ENCODE measurements at places on chromosomes 4 and X. TPM values are rescaled to one million over a fixed set of nuclear protein-coding genes. Genes with fewer than 3 reads are reported as not detected.

- H3K4me3 ChIP-seq: no peak overlapping the region
- H3K36me3 ChIP-seq: no peaks in the 10 kb centered on the region
- no peak overlapping the region for H3K27ac ChIP-seq
- no peak for DNase-seq
- H3K4me1 ChIP-seq: no peaks in the 10 kb centered on the region
- H3K27me3 ChIP-seq: no peaks in the 10 kb centered on the region
Observed at GRCh38 chr4:183875251-183875825, 29.8 kb upstream of the STOX2 start.

DNA sequence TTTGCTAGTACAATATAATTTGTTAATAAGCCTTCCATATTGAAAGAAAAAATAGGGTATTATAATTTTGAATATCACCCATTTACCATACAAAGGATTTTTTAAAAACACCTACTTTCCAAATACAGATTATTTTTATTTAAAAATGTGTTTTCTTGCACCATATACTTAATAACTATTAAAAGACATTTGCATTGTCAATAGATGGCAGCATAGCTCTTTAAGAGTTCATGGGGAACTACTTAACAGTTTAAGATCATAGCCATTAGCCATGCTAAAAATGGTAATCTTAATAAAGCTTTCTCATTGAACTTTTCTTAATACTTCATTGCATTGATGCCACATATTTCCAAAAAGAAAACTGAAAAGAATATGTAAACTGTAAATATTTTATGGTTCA lies 1995.9 kb downstream of the C4orf33 start:
- H3K4me1 ChIP-seq: no peaks in the 10 kb centered on the region
- no peak for DNase-seq
- no peak overlapping the region for H3K27ac ChIP-seq
- H3K36me3 ChIP-seq: no peaks in the 10 kb centered on the region

- no peak overlapping the region for H3K27ac ChIP-seq
- H3K4me3 ChIP-seq: no peak overlapping the region
- no peak for DNase-seq
- no peaks in the 10 kb centered on the region for H3K27me3 ChIP-seq
- H3K36me3 ChIP-seq: no peaks in the 10 kb centered on the region
- peaks cover 26% of the 10 kb centered on the region for H3K4me1 ChIP-seq
Observed at GRCh38 chr4:81965911-81966310, 407.9 kb downstream of the HNRNPD start.

Gene TNMD
- total RNA-seq: not detected

GRCh38 chr4:88028946-88029345 lies 21.5 kb downstream of the PKD2 start:
- peaks cover 26% of the 10 kb centered on the region for H3K36me3 ChIP-seq
- no peak for DNase-seq
- no peak overlapping the region for H3K4me3 ChIP-seq
- H3K27ac ChIP-seq: peak overlapping the region; percentile 25

GRCh38 chr4:2075171-2075986 lies 16.3 kb downstream of the NAT8L start:
- H3K27me3 ChIP-seq: peaks cover 2% of the 10 kb centered on the region
- no peak for DNase-seq
- no peak overlapping the region for H3K27ac ChIP-seq
- no peaks in the 10 kb centered on the region for H3K4me1 ChIP-seq
- peaks cover 3% of the 10 kb centered on the region for H3K36me3 ChIP-seq
- no peak overlapping the region for H3K4me3 ChIP-seq

DNA sequence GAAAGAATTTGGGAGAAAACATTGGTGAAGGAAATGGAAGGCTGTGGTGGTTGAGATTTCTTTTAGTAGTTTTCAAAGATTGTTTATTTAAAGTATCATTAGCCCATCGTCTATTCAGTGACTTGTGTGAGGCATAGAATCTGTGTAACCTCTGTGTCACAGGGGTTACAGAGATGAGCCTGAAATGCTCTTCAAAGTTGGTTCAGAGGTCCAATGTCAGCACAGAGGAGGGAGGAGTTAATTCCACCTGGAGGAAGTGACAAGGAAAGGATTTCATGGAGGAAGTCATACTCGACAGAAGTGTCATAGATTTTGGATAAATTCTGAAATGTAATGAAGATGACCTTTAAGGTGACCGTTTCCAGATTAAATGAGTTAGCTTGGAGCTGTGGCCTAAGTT lies 8.2 kb downstream of the MAOA start:
- no peaks in the 10 kb centered on the region for H3K36me3 ChIP-seq
- H3K4me3 ChIP-seq: no peak overlapping the region

- H3K36me3 ChIP-seq: no peaks in the 10 kb centered on the region
- H3K4me1 ChIP-seq: peaks cover 4% of the 10 kb centered on the region
- no peak overlapping the region for H3K27ac ChIP-seq
- no peaks in the 10 kb centered on the region for H3K27me3 ChIP-seq
- no peak overlapping the region for H3K4me3 ChIP-seq
Observed at GRCh38 chr4:19187691-19188090, 1064.0 kb upstream of the SLIT2 start.

DNA sequence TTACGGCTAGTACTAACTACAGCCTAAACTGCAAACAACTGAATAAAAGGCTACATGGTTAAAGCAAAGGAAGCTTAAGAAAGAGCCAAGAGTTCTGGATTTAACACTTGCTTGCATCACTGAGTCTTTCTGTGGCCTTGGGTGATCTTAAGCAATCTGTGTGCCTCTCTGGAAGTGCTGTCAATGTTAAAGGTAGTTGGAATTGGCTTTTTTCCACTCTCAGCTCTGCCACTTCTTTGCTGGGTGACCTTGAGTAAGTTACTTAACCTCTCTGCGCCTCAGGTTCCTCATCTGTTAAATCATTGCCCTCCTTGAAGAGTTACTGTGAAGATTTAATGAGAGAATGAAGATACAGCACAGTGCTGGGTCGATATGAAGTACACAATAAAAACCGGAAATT lies 15.7 kb downstream of the SLC2A9 start:
- no peak overlapping the region for H3K4me3 ChIP-seq
- no peak overlapping the region for H3K27ac ChIP-seq
- H3K36me3 ChIP-seq: no peaks in the 10 kb centered on the region
- DNase-seq: no peak
- no peaks in the 10 kb centered on the region for H3K27me3 ChIP-seq

DNA sequence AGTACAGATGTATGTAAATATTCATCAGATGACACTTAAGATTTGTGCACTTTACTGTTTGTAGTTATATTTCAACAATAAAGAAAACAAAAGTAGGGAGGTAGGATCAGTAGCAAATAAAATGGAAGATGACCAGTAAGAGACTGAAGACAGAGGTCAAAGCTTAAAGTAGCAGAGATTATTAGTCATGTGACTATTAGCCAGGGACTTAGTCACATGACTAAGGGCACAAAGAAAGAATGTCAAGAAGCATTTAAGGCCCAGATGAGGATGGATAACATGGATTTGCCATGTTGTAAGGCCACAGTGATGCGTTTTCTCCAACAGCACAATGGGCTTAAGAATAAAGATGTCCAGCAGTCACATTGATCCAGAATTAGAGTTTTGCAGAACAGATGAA lies 479.6 kb downstream of the BCOR start:
- no peaks in the 10 kb centered on the region for H3K36me3 ChIP-seq
- no peak overlapping the region for H3K27ac ChIP-seq
- no peak overlapping the region for H3K4me3 ChIP-seq
- no peak for DNase-seq

DNA sequence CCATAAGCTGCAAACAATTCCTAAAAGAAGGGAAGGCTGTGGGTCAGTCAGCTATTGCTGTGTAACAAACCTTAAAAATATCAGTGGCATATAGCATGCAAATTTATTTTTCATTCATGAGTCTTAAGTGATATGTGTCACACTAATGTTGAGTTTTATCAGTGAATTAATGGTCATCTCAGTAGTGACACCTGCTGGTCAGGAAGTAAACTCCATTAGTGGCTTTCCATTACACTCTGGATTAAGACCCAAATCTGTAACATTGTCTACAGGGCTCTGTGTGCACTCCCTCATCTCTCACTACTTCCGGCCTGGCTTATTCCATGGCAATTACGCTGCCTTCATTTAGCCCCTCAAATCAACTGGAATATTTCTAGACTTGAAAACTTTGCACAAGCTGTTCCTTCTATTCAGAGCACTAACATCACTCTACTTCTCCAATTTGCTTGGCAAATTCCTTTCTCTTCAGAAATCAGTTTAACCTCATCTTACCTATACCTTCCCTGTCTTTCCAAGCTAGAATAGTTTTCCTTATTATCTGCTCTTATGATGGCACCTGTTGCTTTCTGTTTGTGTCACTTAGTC lies 217.3 kb upstream of the TAPT1 start:
- no peak overlapping the region for H3K4me3 ChIP-seq
- DNase-seq: peak; percentile 9
- no peak overlapping the region for H3K27ac ChIP-seq
- peaks cover 6% of the 10 kb centered on the region for H3K36me3 ChIP-seq

Gene MAP7D2
- 2.7 TPM for total RNA-seq

Gene COL4A6
- total RNA-seq: 10.5 TPM

GRCh38 chr4:110197529-110198042 lies 829 bp downstream of the ELOVL6 start:
- peak; percentile 43 for DNase-seq
- H3K27me3 ChIP-seq: peaks cover 13% of the 10 kb centered on the region
- peaks cover 23% of the 10 kb centered on the region for H3K4me1 ChIP-seq
- H3K4me3 ChIP-seq: peak overlapping the region; percentile 99
- peaks cover 4% of the 10 kb centered on the region for H3K36me3 ChIP-seq
- peak overlapping the region; percentile 84 for H3K27ac ChIP-seq

DNA sequence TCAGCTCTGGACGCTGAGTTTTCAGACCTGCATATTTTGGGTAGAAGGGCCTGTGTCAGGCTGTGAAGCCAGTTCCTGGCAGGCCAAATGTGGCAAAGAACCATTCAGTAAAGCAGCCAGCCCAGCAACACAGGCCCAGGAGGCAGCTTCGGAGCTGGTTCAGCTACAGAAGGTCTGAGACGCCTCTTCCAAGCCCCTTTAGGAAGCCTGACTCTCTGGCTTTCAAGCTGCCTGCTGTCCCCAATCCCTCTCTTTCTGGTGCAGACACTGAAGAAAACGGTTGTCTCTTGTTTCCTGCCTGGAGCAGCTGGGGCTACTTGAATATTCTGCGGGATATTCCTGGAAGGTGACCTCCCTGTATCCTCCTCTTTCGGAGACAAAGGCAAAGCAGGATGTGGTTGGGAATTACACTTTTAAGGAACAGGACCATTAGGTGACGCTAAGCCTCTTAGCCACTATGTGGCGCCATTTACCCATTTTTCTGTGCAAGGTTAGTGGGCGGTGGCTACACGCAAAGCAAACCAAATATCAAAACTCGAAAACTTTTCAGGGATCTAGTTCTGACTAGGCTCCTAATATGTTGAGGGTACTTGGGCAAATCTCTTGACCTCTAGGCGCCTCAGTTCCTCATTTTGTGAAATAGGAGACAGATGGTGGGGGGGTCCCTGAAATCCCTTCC lies 47.2 kb upstream of the LAS1L start:
- H3K27me3 ChIP-seq: no peaks in the 10 kb centered on the region
- H3K4me3 ChIP-seq: no peak overlapping the region
- DNase-seq: peak; percentile 57
- H3K36me3 ChIP-seq: no peaks in the 10 kb centered on the region
- peak overlapping the region; percentile 80 for H3K27ac ChIP-seq

GRCh38 chr4:182914357-182914756 lies 2.8 kb downstream of the DCTD start:
- peaks cover 22% of the 10 kb centered on the region for H3K36me3 ChIP-seq
- H3K4me3 ChIP-seq: no peak overlapping the region
- peaks cover 16% of the 10 kb centered on the region for H3K4me1 ChIP-seq
- no peak overlapping the region for H3K27ac ChIP-seq
- no peak for DNase-seq
- H3K27me3 ChIP-seq: peaks cover 8% of the 10 kb centered on the region

Data from endothelial cell (in vitro differentiated cells).